ENCODE measurements at places on chromosomes 2 and 18.

DNA sequence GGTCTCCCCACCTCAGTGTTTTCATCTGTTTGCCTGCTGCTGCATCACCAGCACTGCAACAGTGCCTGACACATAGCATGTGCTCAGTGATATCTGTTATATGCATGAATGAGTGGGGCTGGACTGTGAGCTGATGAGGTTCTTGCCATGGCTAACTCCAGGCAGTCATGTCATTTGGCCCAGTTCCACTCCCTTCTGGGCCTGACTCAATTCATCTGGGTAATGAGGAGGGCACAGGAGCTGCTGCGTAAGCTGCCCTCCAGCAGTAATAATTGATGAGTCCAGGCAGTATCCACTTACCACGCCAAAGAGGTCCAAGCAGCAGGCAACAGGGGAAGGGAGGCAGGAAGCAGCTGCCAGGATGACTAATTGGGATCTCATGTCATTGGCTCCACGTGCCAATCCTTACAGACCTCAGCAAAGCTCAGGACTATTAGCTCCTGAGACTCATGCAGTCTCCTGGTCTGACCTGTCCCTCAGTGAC lies 34.1 kb upstream of the MAT2A start:
- peak; percentile 32 for DNase-seq

DNA sequence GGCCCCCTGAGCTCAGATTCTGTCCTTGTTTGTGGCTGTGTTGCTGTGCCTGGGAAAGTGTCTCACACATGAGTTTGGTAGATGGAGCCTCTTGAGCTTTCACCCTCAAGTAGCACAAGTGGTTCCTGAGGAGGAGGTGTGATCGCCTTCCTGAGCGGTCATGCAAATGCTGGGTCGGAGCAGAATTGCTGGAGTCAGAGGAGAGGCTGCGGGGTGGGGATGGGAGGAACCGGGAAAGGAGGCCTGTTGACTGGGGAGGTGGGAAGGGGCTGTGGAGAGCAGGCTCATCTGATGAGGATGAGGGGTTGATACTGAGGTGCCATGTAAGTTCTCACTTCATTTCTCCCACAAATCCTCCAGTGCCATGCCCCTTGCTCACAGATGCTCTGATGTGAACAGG lies 48.4 kb upstream of the ATG16L1 start:
- no peak for DNase-seq

- DNase-seq, result no peak
Measured at GRCh38 chr2:95113464-95113863, 8.1 kb downstream of the MRPS5 start.

- no peak for DNase-seq
Measured at GRCh38 chr2:219486380-219486959, 12.2 kb upstream of the GMPPA start.

- no peak for DNase-seq
Measured at GRCh38 chr18:78144669-78145068, 834.9 kb upstream of the SALL3 start.

- no peak for DNase-seq
Measured at GRCh38 chr2:11716689-11717321, 29.6 kb upstream of the LPIN1 start.

- DNase-seq, result no peak
Measured at GRCh38 chr2:9031246-9031645, 27.8 kb upstream of the MBOAT2 start.

GRCh38 chr2:142834021-142834420 lies 43.4 kb upstream of the KYNU start:
- no peak for DNase-seq

GRCh38 chr2:16666449-16666801 lies 791 bp upstream of the CYRIA start:
- DNase-seq, result no peak

DNA sequence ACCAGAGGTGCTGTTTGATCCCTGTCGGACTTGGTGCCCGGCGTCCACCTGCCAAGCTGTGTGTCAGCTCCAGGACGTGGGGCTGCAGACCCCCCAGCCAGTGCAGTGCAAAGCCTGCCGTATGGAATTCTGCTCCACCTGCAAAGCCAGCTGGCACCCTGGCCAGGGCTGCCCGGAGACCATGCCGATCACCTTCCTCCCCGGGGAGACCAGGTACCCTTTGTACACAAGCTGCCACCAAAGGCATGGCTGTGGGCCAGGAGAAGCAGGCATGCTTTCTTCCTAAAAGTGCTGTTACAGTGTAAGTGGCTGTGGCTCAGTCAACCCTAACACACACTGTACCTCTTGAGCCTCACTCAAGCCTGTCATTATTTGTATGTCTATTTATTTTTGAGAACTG lies 103.3 kb downstream of the RNF144A start:
- no peak for DNase-seq

DNA sequence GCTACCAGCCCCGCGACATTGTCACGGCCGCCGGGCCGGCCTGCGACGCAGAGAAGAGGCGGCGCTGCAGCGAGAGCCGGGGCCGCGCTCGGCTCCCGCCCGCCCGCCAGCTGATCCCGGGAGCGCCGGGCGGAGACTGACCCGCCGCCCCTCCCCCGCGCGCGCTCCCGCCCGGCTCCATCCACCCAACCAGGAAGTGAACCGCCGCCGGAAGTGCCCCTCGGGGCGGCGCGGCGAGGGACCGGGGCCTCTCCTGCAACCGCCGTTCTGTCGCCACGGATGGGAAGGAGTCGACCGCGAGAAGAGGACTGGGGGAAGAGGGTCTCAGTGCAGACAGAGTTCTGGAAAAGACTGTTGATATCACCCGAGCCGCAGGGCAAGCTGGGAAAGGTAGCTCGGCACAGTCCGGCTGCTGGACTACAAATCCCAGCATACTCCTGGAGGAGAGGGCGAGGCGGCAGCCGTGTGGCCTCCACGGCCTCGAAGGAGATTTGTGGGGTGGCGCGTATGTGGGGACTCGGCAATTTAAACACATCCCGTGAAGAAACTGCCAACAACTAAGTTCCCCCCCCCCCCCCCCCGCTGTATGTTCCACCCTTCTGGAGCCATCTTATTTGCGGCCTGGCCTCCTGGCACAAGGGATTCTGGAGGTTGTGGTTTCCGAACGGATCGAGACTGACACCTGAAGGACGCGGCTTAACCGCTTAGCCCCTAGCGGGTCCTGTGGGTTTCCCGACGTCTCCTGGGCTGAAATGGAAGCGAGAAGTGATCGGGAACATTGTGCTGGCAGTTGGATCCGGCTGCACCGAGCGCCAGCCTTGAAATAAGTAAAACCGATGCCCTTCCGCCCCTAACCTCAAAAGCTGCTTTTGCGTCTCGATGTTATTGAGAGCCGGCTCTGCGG lies at the start of gene AAK1:
Gene AAK1, minus strand, starts transcription at position 138 of the 904 bp plus-strand sequence. CDS start 699 bp downstream, outside the sequence.
- DNase-seq, result peak; percentile 76
